Breast epithelium (tissue), 4 donors: ENCODE measurements at places on chromosomes 7 and 10. TPM values are rescaled to one million over a fixed set of nuclear protein-coding genes. Genes with fewer than 3 reads are reported as not detected.
A peak's percentile ranks its signal among the peaks of the same experiment; 100 is the strongest.

DNA sequence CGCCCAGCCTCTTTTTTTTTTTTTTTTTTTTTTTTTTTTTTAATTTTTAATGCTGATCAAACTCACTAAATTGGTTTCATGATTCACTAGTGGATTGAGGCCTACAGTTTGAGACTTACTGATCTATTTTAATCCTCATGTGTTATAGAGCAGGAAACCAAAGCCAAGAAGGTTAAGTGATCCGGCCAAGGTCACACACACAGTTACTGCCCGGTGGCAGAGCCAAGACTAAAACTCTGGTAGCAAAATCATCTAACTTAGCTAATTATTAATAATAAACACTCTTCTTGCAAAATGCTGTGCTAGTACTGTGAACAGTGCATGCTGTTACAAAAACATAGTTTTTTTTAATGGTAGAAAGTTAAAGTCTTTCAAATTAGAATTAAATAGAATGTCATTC, 188.3 kb upstream of the NFE2L3 start:
- no peak for DNase-seq

GRCh38 chr7:39624935-39625694, 1.7 kb downstream of the RALA start:
- no peak for DNase-seq

- DNase-seq = no peak
These were observed 25.9 kb upstream of the CDK13 start for GRCh38 chr7:39924122-39924521.

DNA sequence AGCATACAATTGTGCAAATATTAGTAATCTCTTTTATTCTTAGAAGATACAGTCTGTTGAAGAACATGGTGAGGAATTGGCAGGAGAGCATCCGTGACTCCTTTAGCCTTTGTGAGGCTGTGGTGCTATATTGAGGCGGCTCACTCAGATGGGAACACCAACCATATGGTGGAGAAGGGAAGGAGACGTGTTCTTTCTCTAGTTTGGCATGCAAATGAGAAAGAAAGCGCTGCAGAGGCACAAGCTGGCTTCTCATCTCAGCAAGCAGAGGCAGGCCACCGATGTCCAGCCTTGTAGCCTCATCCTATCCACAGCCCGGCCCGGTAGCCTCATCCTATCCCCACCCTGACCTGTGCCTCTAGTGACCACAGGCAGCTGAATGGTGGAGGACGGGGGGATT, 288.3 kb downstream of the CAMK1D start:
- DNase-seq = no peak

GRCh38 chr7:46079421-46079820, 158.3 kb upstream of the IGFBP3 start:
- no peak for DNase-seq

GRCh38 chr10:44311563-44312051, 73.3 kb downstream of the CXCL12 start:
- DNase-seq = no peak

DNA sequence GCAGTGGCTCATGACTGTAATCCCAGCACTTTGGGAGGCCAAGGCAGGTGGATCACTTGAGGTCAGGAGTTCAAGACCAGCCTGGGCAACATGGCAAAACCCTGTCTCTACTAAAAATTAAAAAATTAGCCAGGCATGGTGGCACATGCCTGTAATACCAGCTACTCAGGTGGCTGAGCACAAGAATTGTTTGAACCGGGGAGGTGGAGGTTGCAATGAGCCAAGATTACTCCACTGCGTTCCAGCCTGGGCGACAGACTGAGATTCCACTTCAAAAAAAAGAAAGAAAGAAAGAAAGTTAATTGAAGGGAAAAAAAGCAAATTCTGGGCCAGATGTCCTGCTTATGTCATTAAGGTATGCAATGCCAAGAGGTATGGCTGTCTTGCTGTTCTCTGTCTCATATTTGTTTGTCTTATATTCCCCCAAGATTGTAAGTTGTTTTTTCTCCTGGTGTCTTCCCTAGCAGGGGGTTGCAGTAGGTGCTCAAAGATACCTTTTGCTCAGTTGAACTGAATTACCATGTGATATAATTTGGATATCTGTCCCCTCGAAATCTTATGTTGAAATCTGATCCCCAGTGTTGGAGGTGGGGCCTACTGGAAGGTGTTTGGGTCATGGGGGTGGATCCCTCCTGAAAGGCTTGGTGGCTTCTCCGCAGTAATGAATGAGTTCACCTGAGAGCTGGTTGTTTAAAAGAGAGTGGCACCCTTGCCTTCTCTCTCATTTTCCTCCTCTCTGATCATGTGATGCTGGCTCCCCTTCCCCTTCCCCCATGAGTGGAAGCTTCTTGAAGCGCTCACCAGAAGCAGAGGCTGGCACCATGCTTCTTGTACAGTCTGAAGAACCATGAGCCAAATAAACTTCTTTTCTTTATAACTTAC, 60.9 kb downstream of the MYOF start:
- no peak for DNase-seq

GRCh38 chr7:34365011-34365410, 293.0 kb upstream of the NPSR1 start:
- no peak for DNase-seq

DNA sequence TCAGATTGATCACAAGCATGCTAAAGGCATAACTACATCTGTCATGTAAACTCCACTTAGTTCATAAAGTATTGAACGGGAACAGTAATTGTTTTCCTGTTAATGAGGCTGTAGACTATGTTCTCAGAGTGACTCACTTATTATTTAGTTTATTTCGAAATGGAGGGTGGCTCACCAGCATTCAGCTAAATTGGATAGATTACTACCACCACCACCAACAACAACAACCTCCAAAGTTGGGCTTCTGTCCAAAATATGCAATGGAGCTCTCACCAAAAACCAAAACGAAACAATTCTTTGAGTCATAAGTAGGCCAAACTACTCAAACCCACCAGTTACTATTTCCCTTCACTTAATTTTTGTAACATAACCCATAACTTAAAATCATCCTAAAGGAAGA, 127.9 kb upstream of the NRBF2 start:
- no peak for DNase-seq

DNA sequence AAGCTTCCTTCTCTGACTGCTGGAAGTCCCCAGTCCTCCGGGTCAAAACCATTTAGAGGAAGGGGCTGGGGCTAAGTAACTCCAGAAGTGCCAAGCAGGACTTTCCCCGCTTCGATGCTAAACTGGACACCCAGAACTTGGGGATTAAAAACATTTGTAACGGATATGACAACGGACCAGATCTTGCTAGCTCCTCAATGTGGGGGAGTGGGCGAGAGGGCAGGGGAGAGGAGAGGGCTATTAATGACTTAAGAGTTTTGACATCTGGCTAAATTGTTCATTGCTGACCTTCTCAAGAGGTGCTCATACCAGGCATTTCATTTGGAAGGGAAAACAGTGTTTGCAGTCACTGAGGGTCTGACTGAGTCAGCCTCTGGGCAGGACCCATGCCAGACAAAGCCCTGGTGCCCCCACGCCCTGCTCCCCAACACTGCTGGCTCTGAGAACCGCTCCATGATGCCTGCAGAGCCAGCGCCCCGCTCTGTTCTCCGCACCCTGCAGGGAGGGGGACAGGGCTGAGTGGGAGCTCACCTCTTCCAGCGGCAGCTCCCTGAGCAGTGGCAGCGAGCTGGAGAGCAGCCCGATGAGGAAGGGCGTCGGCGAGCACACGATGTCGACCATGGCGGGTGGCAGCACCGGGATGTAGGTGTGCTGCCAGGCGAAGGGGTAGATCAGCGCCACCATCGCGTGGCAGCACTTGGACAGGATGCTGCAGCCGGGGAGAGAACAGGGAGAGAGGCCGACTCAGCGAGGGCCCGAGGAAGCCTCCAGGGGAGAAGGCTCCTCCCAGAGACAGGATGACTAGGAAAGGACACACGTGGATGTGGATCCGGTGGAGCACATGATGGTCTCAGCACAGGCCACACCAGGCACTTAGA, 47.7 kb upstream of the MKRN1 start:
- DNase-seq = no peak

DNA sequence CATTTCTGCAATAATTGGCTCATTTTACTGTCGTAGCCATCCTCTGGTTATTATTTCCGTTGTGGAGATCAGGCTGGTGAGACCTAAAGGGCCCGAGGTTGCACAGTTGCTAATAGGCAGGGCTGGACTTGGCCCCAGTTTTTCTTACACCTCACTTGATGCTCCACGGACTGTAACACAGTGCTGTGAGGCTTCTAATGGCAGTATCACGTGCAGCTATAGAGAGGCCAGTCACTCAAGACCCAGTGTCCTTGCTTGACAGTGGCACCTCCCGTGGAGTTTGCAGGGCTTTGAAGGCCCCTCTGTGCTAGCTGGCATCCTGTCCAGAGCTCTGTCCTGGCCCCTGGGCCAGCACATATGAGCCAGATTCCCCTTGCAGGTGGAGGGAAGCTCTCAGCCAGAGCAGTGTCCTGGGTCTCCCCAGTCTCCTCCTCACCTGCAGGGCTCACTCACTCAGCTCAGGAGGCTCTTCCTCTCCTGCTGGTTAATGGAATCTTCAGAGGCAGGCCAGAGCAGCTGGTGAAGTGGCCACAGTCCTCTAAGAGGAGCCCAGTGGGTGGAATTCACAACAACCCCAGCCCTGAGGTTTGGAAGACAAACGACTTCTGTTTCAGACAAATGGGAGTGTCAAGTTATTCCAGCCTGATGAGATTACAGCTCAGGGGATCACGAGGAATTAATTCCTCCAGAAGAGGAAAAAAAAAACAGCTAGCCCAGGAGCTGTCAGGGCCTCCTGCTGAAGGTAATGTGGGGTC, 114.2 kb upstream of the FAM180A start:
- no peak for DNase-seq

- peak; percentile 36 for DNase-seq
These were observed 41.1 kb upstream of the DUSP5 start for GRCh38 chr10:110456523-110457091.

DNA sequence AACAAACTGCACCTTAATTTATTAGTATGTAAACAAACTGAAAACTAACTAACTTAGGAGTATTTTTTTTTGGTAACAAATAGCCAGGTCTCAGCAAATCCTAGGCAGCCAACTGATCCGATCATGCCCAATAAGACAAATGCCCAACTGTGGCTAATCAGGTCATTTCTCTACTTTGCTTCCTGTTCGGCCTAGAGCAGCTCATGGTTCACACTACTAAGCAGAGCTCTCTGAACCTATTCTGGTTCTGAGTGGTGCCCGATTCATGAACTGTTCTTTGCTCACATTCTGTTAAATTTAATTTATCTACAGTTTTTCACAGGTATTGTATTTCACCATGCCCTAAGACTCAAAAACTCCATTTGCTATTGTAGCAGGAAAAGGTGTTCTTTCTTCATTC, 55.1 kb downstream of the CCDC3 start:
- no peak for DNase-seq

GRCh38 chr10:126448091-126448490, 59.8 kb upstream of the ADAM12 start:
- DNase-seq = no peak

GRCh38 chr7:657565-658119, 68.9 kb upstream of the DNAAF5 start:
- DNase-seq = no peak

DNA sequence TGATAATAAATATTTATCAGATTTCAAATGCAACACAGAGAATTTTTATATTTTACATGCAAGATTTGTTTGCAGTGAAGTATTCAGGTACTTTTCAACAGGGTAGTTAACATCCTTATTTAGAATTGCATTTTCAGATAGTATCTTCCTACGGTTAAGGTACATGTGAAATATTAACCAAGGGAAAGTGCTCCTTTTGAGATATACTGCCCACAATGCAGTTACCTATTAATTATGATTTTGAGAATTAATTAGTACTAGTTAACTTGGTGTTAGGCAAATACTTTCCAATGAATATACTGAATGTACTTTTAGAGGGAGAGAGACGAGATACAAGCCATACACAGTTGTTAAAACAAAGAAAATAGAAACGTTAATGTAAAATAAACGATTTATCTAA, 206.2 kb upstream of the YAE1 start:
- DNase-seq = no peak

GRCh38 chr7:80493121-80493849, 18.6 kb downstream of the GNAT3 start:
- DNase-seq = no peak

DNA sequence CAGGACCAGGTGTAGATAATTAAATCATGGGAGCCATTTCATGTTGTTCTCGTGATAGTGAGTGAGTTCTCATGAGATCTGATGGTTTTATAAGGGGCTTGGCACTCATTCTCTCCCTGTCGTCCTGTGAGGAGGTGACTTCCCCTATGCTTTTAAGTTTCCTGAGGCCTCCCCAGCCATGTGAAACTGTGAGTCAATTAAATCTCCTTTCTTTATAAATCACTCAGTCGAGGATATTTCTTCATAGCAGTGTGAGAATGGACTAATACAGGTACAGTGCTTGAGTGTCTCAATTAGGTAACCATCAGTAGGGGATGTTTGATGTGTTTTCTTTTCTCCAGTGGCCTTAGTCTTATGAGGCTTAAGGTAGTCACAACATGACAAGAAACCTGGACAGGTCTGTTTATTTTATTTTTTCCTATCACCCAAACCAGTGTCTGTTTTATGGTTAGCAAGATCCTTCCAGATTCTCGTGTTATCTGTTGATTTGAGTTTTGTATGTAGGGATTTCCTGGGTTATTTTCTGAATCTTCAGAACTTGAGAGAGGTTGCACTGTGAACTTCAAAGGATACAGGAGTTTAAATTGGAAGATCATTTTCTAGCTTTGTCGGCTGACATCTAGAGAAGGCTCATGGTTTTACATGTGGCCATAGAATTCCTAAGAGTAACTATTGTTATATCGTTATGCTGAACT, 32.1 kb downstream of the UMAD1 start:
- DNase-seq = no peak

DNA sequence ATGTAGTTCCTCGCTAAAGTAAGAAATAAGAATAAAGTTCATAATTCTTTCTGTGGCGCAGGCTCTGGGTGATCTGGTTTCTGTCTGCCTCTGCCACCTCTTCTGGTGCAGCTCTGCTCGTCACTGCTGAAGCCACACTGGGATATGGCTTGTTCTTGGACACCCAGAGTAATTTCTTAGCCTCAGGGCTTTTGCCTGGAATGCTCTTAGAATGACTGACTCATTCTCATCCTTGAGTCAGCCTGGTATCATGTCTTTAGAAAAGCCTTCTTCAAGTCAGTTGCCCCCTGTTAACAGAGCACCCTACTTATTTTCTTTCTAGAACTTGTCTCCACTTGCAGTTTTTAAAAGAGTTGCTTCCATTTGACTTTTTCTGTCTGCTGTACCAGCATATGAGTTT, 2.0 kb downstream of the ZSCAN25 start:
- DNase-seq = no peak

- DNase-seq = no peak
These were observed 39.1 kb downstream of the PDE1C start for GRCh38 chr7:32030904-32031692.

Gene GDF2
- total RNA-seq = not detected

Gene FXYD4
- total RNA-seq = not detected

Gene GJC3
- 25.6 TPM for total RNA-seq

Gene CAMK2B
- 2.0 TPM for total RNA-seq

Gene CAMK1D
- total RNA-seq = 5.2 TPM
